ENCODE measurements at places on chromosomes 3 and 15.

- no peak for DNase-seq
Observed at GRCh38 chr3:106423321-106424225, 554.8 kb upstream of the CBLB start.

- no peak for DNase-seq
Observed at GRCh38 chr3:47956521-47956920, 59.7 kb downstream of the MAP4 start.

DNA sequence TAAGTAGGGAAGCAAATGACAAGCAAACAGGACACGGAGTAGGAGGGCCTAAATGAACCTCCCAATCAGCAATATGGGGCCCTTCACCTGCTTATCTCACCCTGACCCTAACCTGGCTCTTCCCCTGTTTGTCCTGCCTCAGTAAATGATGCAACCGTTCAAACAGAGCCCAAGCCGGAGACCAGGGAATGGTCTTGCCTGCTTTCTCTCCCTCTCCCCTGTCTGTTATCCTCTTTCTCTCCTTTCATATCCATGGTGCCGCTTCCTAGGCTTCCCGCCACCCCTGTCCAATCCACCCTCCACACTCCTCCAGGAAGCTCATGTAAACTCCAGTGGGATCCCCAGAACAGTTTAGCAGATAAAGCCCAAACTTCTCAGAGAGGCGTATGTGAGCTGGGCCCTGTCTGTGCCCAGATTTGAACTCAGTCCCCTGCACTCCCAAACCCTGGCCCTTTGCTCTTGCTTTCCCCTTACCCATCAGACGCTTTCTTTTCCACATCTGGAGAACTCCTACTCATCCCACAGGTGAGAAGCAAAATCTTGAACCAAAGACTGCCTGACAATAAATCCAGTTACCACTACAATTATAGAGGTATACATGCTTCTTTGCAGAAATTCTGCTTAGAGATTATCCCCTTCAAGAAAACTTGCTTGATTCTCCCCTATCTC, 45.7 kb upstream of the STT3B start:
- no peak for DNase-seq

GRCh38 chr15:99252326-99252725, 1.0 kb downstream of the LRRC28 start:
- no peak for DNase-seq

GRCh38 chr15:45732662-45733061, 97.8 kb downstream of the SQOR start:
- DNase-seq, result no peak

GRCh38 chr3:4551051-4551711, 58.0 kb downstream of the ITPR1 start:
- no peak for DNase-seq

DNA sequence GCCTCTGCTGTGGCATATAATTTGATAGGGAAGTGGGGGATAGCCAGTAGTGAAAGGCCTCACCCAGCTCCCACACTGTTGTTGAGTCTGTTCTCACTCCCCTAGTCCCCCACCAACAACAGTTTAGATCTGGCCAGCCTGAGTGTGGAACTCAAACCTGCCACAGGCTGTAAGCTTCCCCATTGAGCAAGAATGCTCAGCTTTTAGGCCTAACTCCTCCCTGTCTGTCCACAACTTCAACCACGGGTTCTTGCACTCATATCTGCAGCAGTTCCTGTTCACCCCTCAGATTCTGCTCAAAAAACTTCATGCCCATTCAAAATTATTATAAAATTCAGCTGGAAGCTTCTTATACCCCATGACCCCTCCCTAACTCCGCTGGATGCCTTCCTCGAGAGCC, 975.1 kb downstream of the NSUN3 start:
- DNase-seq, result no peak

- DNase-seq, result no peak
Observed at GRCh38 chr3:135040321-135041240, 245.5 kb downstream of the EPHB1 start.

DNA sequence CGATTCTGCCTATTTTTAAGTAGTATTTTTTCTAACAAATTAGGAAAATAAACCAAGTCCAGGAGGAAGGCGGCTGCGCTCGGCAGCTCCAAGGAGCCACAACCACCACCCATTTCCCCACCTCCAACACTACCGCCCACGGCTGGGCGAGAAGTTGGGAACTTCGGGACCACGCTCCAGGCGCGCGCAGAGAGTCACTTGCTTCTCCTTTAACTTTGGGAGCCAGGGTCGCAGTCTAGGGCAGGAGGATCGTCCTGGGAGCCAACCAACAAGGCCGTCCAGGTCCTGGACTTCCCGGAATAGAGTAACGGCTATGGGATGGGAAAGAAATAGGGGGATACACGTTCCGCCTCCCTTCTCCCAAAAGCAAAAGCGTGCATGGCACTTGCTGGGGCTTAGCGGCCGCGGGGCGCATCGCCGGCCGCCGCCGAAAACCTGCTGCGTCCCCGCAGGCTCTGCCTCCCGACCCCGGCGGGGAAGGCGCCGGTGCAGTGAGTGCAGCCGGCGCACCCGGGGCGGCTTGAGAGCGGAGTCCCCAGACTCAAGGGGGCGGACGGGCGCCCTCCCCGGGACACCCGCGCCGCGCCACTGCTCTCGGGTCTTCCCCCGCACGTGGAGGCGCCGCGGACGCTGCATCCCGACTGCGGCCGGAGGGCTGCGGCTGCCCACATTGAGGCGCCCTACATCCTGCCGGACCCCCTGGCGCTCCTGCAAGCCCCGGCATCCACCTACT, 699 bp downstream of the MEGF11 start:
- DNase-seq, result no peak

DNA sequence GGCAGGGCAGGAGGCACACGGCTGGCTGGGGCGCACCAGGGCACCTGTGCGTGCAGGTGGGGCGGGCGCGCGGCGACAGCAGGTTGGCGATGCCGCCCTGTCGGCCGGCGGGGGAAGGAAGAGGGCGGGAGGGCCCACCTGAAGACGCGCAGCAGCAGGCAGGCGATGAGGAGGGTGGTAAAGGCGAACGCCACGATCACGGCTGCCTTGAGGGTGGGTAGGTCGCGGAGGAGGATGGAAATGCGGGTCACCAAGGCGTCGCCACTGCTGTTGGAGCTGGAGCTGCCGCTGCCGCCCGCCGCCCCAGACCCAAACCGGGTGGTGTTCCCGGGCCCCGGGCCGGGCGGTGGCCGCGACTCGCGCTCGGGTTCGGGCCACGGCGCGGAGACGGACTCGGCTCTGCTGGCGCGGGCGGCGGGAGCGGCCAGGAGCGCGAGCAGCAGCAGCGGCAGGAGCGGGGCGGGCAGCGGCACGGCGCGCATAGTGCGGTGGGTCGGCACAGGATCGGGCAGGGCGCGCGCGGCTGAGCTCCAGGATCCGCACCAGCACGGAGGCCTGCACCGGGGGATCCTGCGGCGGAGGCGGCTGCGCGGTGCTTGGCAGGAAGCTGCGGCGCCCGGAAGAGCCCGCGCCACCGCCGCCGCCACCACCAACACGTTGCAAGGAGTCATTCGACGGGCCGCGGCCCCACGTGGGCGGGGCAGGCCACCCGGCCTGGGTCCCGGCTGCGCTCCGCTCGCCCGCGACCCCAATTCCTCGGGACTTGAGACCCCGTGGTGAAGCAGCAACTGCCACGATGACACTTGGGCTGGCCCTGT, at the start of gene FAM174B:
FAM174B (minus strand) TSS at position 598 of the 818 bp plus-strand sequence.
- no peak for DNase-seq

- no peak for DNase-seq
Observed at GRCh38 chr3:109548192-109548938, 211.0 kb upstream of the DPPA4 start.

GRCh38 chr3:81953111-81953510, 191.7 kb upstream of the GBE1 start:
- DNase-seq, result no peak

DNA sequence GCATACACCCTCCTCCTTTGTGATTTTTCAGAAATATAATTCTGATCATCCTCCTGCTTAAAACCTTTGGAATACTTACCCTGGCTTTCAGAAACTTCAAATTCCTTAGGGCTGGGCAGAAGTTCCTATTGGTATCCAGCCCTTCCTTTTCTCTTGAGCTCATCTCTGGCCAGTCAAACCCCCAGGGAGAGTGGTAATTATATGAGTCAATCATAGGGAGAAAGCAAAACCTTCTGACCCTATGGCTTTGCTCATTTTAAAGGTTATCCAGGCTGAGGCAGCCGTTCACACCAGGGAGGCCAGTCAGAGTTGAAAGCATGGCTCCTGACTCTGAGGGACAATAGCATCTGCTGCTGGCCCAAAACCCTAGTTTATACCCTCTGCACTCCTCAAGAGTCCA, 23.9 kb upstream of the CTNNB1 start:
- no peak for DNase-seq

DNA sequence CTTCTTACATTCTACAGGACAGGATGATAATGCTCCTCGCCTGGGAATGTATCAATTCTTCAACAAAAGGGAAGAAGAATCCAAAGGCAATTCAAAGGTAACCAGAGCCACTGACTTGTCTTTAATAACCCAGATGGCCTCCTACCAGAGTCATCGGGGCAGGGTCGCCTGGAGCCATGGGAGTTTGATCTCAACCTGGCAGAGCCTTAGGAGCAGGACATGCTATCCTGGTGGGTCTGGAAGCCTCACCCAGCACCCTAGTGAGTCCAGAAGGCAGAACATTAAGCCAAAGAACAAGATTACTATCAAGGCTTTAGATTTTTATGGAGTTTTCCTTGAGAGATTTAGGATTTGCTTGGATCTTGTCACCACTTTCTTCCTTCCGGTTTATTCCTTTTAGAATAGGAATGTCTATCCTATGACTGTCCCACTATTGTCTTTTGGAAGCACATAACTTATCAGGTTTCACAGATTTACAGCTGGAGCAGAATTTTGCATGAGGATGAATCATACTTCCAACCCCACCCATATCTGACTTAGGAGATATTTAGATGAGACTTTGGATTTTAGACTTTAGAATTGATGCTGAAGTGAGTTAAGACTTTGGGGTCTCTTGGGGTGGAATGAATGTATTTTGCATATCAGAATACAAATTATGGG, 330.3 kb upstream of the GOLIM4 start:
- no peak for DNase-seq

DNA sequence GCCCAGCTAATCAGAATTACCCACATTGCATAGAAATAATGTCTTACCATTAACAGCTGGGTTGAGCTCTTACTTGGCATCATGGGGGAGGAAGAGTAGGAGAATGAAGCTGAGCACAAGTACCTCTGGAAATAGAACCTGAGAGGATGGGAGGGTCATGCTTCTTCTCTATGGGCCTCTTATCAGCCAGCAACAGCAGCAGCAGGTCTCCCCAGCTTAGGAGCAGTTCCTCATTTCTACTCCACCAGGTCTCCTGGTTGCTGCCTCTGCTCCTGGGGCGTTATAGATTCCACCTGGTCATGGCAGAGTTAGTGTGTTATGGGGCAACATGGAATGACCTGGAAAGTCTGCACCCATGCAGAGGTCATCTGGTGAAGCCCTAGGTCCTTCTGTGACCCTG, 3.4 kb downstream of the FSD2 start:
- no peak for DNase-seq

- no peak for DNase-seq
Observed at GRCh38 chr3:125582707-125583106, 12.6 kb downstream of the OSBPL11 start.

GRCh38 chr3:70038693-70039092, 39.2 kb downstream of the SAMMSON start:
- DNase-seq, result no peak

- DNase-seq, result no peak
Observed at GRCh38 chr15:60382773-60383674, 14.8 kb downstream of the ANXA2 start.

- DNase-seq, result no peak
Observed at GRCh38 chr3:12445523-12446240, 38.6 kb upstream of the TSEN2 start.

DNA sequence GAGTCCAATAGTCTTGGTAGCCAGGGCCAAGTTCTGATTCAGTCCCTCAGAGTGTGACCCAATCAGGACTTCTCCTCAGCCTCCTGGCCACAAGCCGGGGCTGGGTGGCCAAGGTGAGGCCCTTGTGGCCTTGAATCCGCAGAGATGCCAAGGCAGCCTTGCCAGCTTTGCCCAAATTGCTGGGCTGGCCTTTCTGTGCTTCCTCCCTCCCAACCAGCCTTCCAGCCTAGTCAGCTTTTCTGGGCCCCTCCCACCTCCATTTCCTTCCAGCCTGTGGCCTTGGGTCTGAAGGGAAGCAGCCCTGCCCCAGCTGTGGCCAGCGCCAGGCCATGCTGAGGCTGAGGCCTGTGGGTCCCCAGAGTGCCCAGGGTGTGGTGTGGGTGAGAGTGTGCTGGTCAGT, 34.3 kb upstream of the ANKDD1A start:
- DNase-seq, result no peak

DNA sequence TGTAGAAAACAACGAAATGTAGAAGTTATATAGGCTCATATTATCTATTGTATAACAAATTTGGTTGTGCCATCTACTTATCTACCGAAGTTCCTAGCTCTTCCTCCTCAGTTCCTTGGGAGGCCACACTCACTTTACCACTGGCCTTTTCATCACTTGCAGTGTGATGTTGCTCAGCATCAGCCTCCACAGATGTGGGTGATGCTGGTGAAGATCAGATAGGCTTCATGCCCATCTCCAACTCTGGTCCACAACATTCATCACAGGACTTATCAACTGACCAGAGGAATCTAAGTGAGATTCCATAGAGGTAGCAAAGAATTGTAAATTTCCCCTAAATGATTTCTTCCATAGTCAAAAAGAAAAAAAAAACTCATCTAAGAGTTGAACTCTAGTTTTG, 8.4 kb downstream of the CD200 start:
- no peak for DNase-seq

- DNase-seq, result no peak
Observed at GRCh38 chr15:73897441-73898261, 24.3 kb downstream of the TBC1D21 start.

DNA sequence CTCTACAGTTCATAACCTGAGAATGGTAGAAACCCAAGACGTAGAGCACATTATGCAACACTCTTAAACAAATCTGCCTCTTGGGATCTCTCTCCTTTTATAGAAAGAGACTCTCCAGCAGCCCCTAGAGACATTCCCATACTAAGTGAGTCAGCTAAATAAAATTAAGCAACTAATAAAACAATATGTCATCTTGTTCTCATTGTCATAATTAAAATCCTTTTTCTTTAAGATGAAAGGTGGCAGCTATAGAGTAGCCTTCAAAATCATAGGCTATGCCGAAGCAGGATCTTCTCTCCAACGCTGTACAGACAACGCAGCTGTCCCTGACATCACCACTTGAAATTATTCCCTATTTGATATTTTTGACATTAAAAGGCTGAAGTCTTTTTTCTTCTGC, 790.0 kb downstream of the FHIT start:
- no peak for DNase-seq

DNA sequence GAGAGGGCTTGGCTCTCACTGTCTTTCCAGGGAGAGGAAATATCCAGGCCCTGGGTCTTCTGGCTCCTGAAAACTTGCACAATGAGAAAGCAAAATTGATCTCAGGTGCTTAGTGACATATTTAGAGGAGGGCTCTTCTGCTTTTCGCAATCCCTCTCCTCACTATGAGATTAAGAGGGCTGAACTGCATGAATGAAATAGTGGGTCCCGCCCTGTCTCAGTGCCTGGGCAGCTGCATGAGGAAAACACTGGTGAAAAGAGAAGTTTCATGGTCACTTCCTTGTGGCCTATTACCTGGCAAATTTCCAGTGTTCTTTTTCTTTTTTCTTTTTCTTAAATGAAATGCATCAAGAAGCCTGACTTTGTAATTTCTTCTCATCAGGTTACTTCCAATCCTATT, 73.5 kb downstream of the TRAK1 start:
- DNase-seq, result no peak

- no peak for DNase-seq
Observed at GRCh38 chr3:156368189-156368588, 186.7 kb downstream of the SSR3 start.
